ENCODE measurements at places on chromosomes 16 and 17. TPM values are rescaled to one million over a fixed set of nuclear protein-coding genes. Genes with fewer than 3 reads are reported as not detected.

Gene CNTNAP1
- total RNA-seq = 5.4 TPM

Gene C16orf74
- total RNA-seq = 16.2 TPM

Gene OR4D1
- total RNA-seq = not detected

Gene ASB16
- not detected for total RNA-seq

Gene MARVELD3
- total RNA-seq = 0.29 TPM

Gene GGT6
- not detected for total RNA-seq

Gene SHMT1
- total RNA-seq = 45.4 TPM

All from A549 treated with GW870086 at 1 μM for 4 hours (cell line).